CD4-positive, alpha-beta T cell treated with Interleukin-15 for 4 hours (primary cell): ENCODE measurements at places on chromosomes 16 and 17.

- DNase-seq: no peak
Measured at GRCh38 chr16:4410335-4411075, 5.9 kb downstream of the CORO7 start.

DNA sequence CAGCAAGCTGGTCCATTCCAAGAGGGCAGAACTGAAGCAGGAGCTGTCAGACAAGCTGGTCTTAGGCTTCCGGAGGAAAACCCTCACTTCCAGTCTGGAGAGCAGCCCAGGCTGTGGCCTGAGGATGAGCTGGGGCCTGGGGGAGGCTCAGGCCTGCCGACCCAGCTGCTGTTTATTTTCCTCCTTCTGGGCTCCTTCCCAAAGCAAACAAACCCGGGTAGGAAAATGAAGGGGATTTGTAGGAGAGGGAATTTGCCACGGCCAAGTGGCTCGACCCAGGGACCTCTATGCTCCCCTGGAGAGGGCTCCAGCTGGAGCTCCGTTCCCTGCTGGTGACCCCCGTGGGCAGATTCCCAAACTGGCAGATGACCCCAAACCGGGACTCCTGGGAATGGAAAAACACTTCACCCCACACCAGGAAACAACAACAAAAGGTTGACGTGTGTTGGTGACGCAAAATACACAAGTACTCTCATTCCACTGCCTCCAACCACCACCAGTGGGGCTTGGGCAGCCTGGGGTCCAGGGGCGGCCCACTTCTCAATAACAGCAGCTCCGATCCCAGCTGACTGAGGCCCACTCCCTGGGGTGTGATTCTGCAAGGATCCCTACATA is 8.8 kb downstream of the JUP start:
- no peak for DNase-seq

- no peak for DNase-seq
Measured at GRCh38 chr17:73683771-73684170, 39.5 kb upstream of the SDK2 start.

- DNase-seq: no peak
Measured at GRCh38 chr16:84840687-84841627, 21.2 kb downstream of the CRISPLD2 start.

DNA sequence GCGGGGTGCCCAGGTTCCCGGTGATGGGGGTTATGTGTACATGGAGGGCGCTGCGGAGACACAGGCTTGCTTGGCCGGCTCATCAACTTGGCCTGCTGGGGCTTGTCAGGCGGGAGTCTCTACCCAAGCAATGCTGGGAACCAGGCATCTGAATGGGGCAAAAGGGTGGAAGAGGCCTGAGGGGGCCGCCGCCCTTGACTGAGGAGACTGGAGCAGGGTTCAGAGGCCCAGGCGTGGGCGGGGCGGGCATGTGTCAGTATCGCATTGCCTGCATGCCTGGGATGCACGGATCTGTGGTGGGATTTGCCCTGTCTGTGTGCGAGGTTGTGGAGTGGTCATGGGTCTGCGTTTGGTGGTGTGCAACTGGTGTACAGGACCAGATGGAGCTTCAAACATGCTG is 21.1 kb downstream of the ARHGAP23 start:
- DNase-seq: no peak

DNA sequence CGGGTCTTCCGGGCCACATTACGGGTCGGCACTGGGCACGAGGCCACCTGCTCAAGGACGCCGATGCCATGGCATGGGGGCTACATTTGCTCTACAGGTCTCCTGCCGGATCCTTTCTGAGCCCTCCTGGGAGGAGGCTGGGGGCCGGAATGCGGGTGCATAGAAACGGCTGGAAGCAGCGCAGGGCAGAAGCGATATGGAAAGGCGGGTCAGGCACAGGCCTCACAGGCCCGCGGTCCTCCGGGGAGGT is 28.4 kb downstream of the AXIN1 start:
- no peak for DNase-seq

GRCh38 chr17:66799849-66800537 is 34.9 kb upstream of the CACNG5 start:
- DNase-seq: no peak

- peak; percentile 51 for DNase-seq
Measured at GRCh38 chr17:34171245-34171818, 83.8 kb upstream of the CCL2 start.

GRCh38 chr16:85909932-85910853 is 11.2 kb downstream of the IRF8 start:
- no peak for DNase-seq

- DNase-seq: no peak
Measured at GRCh38 chr16:60818465-60818864, 1217.8 kb downstream of the CDH8 start.

DNA sequence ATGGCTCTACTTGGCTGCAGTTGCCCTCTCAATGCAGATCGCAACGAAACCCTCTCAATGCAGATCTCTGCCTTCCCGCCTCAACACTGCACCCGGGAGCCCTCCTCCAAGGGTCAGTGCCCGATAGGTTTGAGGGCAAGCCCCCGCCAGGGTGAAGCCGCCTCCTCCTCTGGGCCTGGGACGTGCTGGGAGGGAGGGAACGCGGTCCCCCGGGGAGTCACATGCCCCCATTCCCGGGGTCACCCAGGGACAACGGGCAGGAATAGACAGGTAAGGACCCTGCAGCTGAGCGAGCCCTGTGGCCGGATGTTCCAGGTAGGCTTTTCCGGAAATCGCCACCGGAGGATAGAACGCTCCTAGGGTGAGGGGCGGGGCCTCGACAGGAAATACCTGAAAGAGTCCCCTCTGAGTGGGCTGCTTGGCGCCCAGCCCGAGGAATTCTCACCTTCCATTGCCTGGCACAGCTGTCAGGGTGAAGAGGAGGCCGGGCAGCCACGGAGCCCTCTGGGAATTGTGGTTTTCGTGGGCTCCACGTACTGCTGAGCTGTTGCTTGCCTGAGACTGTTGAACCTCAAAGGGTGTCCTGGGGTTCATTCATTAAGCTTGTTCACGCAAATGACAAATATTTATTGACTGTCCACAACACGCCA is 12.8 kb downstream of the ZNF174 start:
- no peak for DNase-seq

- DNase-seq: peak; percentile 24
Measured at GRCh38 chr16:22161999-22162655, at the start of gene SDR42E2. Gene SDR42E2 (plus strand): TSS chr16:22162506. CDS start chr16:22165583, 3,077 bp downstream.

DNA sequence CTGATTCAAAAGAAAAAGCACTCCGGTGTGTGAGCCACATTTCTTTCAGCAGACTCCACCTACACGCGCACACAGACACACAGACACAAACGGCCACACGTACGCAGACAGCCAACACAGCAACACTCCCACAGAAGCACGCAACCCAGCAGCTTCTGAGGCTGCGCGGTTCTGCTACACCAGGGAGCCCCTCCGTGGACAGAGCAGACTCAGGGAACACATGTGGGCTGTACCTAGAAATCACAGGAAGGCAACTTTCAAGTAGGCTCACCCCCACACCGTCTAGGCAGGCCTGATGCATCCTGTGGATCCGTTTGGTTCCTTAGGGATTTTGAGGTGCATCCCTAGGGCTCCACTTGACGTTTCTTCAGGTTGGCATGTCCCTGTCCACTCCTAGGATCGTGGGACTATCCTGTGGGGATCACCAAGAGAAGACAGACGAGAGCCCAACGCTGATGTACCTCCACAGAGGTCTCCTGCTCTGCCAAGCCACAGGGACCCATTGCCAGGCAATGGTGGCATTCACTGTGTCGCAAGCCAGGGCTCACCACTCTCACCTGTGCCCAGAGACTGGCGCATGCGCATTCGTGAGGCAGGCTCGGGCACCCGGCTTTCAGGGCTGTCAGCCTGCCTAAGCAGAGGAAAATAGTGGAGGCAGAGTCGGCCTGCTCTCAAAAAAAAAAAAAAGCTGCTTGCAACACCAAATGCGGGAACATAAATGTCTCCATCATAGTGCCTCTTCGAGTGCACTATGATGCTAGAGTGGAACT is 2333.3 kb downstream of the TP53TG3F start:
- no peak for DNase-seq

GRCh38 chr16:84526794-84527531 is 22.5 kb upstream of the MEAK7 start:
- DNase-seq: no peak
